Cerebellar nuclear complex (tissue), 1 donor: ENCODE measurements at places on chromosomes 2 and 18.

- no peak for DNase-seq
Observed at GRCh38 chr2:38978908-38979307, 89.2 kb downstream of the ARHGEF33 start.

DNA sequence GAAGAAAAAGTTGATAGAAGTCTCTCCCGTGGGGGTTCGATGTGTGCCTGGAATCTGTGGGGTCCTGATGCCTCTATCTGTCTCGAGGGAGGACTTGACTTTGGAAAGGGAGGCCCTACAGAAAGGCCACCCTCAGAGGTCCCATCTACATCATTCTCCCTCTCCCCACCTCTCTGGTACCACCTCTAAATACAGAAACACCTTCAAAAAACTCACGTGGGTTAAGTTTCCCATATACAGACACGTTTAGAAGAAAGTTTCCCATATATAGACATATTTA, 5.3 kb upstream of the TMEM37 start:
- DNase-seq = no peak

- DNase-seq = no peak
Observed at GRCh38 chr2:223056701-223057418, 4.9 kb downstream of the KCNE4 start.

GRCh38 chr18:42418121-42418520, 463.1 kb downstream of the PIK3C3 start:
- DNase-seq = no peak

GRCh38 chr2:171253900-171254650, 93.4 kb upstream of the TLK1 start:
- no peak for DNase-seq

GRCh38 chr18:6497543-6497942, 82.8 kb upstream of the L3MBTL4 start:
- no peak for DNase-seq
